ENCODE measurements at places on chromosomes 7 and 10.
A peak's percentile ranks its signal among the peaks of the same experiment; 100 is the strongest.

DNA sequence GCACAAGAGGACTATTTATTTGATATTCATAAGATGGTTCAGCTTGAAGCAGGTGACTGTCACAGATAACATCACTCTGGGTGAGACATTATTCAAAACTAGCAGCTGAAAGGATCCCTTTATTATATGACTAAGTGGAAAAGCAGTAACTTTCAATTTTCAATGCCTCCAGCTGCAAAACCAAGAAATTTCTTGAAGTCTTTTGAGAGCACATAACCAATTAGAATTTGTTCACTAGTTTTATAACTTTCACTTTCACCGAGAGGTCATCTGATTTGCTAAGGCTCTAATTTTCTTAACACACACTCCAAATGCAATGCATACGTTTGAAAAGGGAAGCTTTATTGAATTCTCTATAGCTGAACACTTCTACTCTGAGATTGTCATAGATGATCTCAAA is 88.6 kb upstream of the KLF14 start:
- DNase-seq, result no peak

GRCh38 chr7:113783403-113783802 is 135.4 kb downstream of the PPP1R3A start:
- DNase-seq, result no peak

DNA sequence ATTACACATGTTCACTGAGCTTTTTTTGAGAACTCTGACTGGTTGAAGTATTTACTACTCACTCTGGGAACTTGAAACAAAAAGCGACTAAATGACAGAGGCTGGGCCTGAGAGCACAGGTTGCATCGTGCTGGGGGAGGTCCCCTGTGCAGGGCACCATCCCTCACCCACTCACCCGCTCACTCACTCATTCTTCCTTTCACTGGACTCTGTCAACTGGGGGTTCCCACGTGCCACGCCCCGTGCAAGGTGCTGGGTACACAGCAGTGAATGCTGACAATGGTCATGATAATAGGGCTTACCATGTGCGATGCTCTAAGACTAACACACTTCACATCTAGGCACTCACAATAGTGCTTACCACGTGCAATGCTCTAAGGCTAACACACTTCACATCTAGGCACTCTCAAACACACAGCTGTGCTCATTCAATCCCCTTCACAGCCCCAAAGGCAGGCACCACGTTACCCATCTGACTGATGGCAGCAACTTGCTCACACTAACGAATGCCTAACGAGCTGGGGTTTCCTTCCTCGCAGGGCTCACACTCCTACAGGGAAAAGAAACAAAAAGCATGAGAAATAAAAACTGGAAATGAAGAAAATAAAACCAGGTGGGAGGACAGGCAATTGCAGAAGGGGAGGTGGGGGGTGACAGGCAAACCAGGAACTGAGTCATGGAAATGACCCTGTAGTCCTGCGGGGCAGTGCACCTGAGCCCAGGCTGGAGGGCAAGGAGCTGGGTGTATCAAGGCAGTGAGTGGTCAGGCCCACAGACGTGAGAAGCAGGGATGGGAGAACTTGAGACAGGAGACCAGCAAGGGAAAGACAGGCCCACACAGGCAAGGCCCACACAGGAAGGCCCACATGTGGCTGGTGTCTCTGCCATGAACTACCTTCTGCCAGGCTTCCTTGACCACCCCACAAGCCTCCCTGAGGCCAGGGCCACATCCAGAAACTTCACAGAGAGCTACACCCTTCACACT is 147.0 kb upstream of the FAM20C start:
- DNase-seq, result no peak

- no peak for DNase-seq
These were observed 159.7 kb downstream of the GNAI1 start for GRCh38 chr7:80294346-80294745.

GRCh38 chr10:60877061-60877776 is 66.8 kb downstream of the RHOBTB1 start:
- DNase-seq, result no peak

- no peak for DNase-seq
These were observed 176.4 kb downstream of the ZNF248 start for GRCh38 chr10:37680716-37681616.

DNA sequence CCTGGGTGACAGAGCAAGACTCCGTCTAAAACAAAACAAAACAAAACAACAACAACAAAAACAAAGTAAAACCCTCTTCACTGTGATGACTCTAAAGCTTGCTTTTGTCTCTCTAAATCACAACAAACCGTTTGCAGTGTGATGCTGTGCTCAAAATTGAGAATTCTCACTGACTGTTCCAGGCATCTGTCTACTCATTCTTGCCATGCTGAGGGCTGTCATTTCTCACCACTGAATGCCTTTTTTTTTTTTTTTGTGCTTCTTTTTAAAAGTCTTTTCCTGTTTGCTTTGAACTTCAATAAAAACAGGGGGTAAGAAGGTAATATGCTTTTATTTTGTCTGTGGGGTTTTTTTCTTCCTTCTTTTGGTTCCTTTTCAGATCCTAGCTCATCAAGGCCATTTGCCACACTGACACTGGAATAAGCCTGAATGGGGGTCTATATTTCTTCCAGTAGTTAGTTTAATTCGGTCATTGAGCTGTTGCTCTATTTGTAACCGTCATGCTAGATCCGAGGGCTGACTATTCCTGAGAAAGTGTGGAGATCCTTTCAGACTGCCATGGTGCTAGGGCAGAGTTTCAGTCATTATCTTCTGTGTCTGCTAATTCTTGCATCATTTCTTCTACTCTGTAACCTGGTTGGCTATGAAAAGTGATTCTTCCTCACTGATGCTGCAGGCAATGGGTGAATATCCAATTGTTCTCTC is 10.6 kb downstream of the FAS start:
- no peak for DNase-seq

GRCh38 chr10:9895453-9895852 is 1122.2 kb upstream of the CELF2 start:
- DNase-seq, result no peak

GRCh38 chr10:33876584-33877400 is 542.3 kb upstream of the NRP1 start:
- DNase-seq, result no peak

DNA sequence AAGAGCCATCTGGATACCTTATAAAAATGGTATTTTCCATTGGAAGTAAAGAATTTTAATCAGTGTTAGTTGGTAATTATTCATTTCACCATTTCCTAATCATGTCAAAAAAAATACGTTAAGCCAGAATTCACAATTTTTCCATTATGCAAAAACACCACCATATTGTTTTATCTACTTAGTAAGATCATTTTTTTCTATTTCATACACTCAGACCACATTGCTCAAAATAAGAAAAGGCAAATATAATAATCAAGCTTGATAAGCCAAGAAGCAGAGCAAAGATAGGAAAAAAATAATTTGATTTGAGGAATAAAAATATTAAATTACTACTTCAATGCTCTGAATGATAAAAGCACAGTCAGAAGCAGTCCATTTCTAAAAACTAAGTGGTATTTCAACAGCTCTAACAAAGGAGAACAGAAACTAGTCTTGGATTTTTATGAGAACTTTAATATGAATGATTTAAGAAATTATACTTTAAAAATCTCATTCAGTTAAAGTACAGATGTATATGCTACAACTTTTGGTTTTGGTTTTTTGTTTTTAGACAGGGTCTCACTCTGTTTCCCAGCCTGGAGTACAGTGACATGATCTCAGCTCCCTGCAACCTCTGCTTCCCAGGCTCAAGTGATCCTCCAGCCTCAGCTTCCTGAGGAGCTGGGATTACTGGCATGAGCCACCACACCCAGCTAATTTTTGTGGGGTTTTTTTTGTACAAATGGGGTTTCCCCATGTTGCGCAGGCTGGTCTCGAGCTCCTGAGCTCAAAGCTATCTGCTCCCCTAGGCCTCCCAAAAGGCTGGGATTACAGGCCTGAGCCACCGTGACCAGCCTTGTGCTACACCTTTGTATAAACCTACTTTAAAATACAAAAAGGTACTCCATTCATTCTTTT is 46.6 kb downstream of the LRRN3 start:
- peak; percentile 3 for DNase-seq

- peak; percentile 46 for DNase-seq
These were observed 18.0 kb downstream of the PURB start for GRCh38 chr7:44867073-44867995.

- DNase-seq, result no peak
These were observed 53.0 kb downstream of the PDGFA start for GRCh38 chr7:466465-467191.

DNA sequence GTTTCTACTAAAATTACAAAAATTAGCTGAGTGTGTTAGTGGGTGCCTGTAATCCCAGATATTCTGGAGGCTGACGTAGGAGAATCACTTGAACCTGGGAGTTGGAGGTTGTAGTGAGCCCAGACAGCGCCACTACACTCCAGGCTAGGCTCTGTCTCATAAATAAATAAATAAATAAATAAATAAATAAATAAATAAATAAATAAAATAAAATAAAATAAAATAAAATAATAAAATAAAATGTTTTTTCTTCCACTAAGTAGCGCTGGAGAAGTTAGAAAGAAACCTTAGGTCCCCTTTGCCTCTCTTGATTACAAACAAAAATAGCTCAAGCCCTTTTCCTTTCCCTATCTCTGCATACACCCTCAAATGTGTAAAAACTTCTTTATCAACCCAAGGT is 525.9 kb downstream of the IPMK start:
- no peak for DNase-seq

DNA sequence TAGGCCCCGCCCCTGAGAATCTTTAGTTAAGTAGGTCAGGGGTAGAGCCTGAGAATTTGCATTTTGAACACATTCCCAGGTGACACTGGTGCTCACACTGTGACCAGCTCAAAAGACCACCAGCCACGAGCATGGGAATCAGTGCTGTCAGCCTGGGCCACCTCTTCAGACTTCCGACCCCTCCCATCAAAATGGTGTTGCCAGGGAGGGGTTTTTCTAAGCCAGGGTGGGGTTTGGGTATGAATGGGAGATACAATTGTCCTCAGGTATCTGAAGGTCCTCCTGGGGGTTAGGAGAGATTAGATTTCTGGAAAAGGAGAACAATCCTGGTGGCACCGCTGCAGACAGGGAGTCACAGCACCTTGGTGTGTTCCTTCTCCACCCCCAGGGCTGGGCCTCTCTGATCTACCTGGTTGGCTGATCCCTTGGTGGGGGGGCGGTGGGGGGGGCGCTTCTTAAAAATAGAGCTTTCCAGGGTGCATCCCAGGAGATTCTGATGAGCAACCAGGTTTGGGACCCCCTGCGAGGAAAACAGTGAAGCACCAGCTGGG is 111.5 kb upstream of the ANLN start:
- DNase-seq, result peak; percentile 62

DNA sequence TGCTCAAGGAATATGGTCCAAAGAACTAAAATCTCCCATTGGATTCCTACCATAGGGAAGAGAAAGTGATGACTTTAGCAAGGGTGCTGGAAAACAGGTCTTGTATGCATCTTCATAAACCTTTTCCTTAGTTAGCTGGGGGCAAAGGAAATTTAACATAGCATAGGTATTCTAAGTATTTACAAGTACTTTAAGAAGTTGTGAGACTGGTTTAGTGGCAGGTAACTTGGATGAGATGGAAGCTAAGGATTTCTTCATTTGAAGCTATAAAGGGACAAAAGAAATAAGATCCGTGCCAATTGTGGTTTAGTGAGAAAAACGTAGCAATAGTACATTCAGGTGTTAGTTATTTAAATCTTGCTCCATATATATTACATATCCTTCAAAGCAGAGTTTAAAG is 183.4 kb upstream of the TCF7L2 start:
- peak; percentile 80 for DNase-seq

DNA sequence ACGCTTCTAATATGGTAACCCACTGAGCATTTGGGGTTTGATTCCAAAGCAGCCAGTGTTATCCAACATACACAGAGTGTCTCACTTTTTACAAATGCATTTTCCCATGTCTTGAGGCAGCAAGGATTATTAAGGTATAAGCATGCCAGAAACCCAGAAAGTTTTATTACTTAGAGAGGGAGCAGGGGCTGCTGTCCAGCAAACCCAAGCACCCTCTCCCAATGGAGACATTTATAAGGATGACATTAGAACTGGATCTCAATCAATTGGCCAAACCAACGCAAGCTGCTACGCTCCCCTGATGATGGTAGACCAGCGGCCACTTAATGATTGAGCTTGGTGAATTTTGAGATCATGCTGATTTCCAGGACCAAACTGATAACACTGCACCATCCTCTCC is 176.3 kb downstream of the FANK1 start:
- no peak for DNase-seq

GRCh38 chr7:151579644-151580043 is 59.9 kb upstream of the RHEB start:
- no peak for DNase-seq

DNA sequence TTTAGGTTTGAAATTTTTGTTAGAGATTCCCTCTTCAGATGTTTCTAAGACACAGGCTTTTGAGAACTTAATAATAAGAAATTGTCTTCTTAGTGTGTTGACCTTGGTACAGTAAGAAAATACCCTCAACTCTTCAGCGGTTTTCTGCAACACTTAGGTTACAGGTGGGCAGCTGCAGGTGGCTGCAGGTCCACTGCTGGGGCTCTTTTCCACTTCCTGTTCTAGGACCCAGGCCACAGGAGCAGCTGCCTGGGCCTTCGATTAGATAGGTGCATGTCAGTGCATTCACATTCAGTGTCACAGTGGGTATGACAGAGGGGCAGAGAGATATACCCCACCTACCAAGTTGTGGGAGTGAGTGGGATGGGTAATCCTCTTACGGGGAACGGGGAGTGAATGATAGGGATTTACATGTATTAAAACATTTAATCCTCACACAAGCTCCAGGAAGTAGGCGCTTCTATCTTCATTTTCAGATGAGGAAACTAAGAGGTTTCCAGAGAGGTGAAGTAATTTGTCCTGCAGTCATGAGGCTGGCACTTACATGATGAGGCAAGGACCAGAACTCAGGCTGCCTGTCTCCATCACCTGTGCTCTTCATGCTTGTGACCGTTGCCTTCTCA is 20.2 kb upstream of the SUV39H2 start:
- DNase-seq, result no peak

- DNase-seq, result peak; percentile 66
These were observed 9.1 kb upstream of the EIF4H start for GRCh38 chr7:74164985-74165456.

DNA sequence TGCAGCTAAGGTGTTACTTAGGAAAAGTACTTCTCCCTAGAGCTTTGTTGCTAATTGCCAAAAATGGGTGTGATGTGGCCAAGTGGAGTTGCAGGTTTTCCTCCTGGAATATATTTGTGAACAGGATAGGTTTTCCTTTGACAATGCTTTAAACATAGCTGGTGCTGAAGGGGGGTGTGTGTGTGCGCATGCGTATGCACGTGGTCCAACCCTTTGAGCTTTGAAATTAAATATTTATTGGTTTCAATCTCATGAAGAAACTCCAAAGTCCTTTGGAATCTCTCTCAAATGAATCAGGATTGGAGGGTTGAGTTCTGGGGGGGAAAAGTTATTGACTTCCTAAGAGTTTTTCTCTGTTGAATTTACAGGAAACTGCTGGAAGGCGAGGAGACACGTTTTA is 11.1 kb downstream of the INA start:
- no peak for DNase-seq
